ENCODE measurements at places on chromosomes 4 and X. TPM values are rescaled to one million over a fixed set of nuclear protein-coding genes. Genes with fewer than 3 reads are reported as not detected.

Gene TCEAL7
- total RNA-seq, result 23.7 TPM

Gene PRRG3
- 3.7 TPM for total RNA-seq

Gene ZMAT1
- 7.3 TPM for total RNA-seq

Gene SH3D19
- total RNA-seq, result 89.5 TPM

DNA sequence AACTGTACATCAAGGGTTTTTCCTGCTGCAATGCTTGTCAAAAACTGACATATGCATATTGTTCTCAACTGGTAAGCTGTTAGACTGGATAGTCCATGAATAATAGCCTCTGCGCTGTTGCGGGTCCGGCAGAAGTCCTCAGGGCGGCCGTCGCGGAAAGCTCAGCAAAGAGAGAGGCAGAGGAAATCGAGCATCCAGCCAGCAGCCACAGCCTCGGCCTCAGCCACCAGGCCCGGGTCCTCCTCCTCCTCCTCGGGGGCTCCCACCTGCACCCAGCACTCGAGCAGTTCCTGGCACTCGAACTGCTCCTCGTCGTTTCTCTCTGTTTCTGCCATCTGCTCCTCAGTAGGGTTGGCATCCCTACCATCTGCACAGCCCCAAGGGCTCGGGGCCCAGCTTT lies 53.7 kb downstream of the UPRT start:
- H3K36me3 ChIP-seq, result peaks cover 66% of the 10 kb centered on the region
- DNase-seq, result no peak
- no peak overlapping the region for H3K27ac ChIP-seq
- H3K4me3 ChIP-seq, result peak overlapping the region; percentile 78

DNA sequence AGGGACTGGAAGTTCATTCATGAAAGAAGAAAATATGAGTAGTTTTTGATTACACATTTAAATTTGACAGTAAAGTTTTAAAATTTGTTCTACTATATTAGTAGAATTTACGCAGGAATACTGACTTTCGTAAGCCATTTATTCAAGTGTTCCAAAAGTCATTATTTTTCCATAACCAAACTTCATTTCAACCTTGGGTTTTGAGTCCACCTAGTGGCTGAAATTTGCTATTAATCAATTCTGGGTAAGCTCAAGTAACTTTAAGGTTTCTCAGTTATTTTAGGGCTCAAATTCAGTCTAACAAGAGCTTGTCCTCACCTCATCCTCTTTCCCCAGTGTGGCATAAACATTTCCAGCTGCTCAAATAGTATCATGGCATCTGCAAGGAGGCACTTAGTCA lies 175.4 kb downstream of the SH3BGRL start:
- no peaks in the 10 kb centered on the region for H3K27me3 ChIP-seq
- no peaks in the 10 kb centered on the region for H3K36me3 ChIP-seq
- H3K4me3 ChIP-seq, result no peak overlapping the region
- peak; percentile 2 for DNase-seq

GRCh38 chr4:38092701-38093100 lies 132.5 kb downstream of the PTTG2 start:
- peaks cover 23% of the 10 kb centered on the region for H3K4me1 ChIP-seq
- H3K27ac ChIP-seq, result peak overlapping the region; percentile 75
- no peaks in the 10 kb centered on the region for H3K27me3 ChIP-seq
- DNase-seq, result no peak
- no peak overlapping the region for H3K4me3 ChIP-seq

- no peak overlapping the region for H3K4me3 ChIP-seq
- H3K4me1 ChIP-seq, result peaks cover 8% of the 10 kb centered on the region
- no peak overlapping the region for H3K27ac ChIP-seq
- no peaks in the 10 kb centered on the region for H3K36me3 ChIP-seq
- no peaks in the 10 kb centered on the region for H3K27me3 ChIP-seq
Measured at GRCh38 chr4:78767350-78767749, 8.8 kb upstream of the BMP2K start.

DNA sequence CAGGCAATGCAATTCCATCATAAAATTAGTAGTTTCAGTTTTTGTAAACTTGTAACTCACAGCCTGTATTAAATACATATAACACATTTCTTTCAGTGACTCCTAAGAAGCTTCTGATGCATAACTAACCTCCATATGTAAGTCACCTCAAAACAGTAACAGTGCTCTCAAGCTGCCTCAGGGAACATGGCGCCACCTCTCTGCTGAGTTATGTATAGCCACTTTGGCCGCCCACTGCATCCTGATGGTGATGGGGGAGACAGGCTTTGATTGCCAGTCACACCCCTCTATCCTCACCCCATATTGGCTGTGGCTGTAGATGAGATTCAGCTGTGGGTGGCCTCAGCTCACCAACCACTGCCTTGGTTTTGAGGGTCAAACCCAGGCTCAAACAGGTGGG lies 54.3 kb downstream of the LRBA start:
- H3K4me3 ChIP-seq, result no peak overlapping the region
- DNase-seq, result peak; percentile 15
- H3K36me3 ChIP-seq, result peaks cover 32% of the 10 kb centered on the region
- H3K27me3 ChIP-seq, result peaks cover 1% of the 10 kb centered on the region
- H3K4me1 ChIP-seq, result no peaks in the 10 kb centered on the region

- H3K4me1 ChIP-seq, result peaks cover 18% of the 10 kb centered on the region
- no peak overlapping the region for H3K27ac ChIP-seq
- H3K27me3 ChIP-seq, result no peaks in the 10 kb centered on the region
- no peaks in the 10 kb centered on the region for H3K36me3 ChIP-seq
- no peak for DNase-seq
Measured at GRCh38 chr4:78545275-78546246, 6.0 kb upstream of the ANXA3 start.

DNA sequence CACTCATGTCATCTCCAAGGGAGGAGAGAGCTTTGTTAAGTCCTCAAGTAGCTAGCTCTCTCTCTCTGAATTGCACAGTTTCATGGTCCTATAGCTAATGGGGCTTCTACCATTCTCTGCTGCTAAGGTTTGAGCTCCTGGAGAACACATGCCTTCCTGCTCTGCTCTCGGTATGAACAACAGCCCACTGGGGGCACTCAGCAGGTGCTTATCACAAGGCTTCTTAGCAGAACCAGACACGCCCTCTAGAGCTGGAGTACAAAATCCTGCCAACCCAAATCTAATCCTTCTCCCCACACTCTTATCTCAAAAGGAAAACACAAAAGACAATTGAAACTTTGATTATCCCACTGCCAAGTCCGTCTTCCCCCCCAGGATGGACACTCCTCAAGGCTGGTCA lies 176.5 kb downstream of the HS3ST1 start:
- H3K4me3 ChIP-seq, result no peak overlapping the region
- no peaks in the 10 kb centered on the region for H3K27me3 ChIP-seq
- H3K4me1 ChIP-seq, result no peaks in the 10 kb centered on the region
- DNase-seq, result no peak
- H3K27ac ChIP-seq, result no peak overlapping the region

- peaks cover 30% of the 10 kb centered on the region for H3K36me3 ChIP-seq
- DNase-seq, result no peak
- H3K4me3 ChIP-seq, result no peak overlapping the region
- H3K4me1 ChIP-seq, result peaks cover 11% of the 10 kb centered on the region
- H3K27me3 ChIP-seq, result peaks cover 26% of the 10 kb centered on the region
Measured at GRCh38 chr4:2930135-2930757, 33.0 kb downstream of the NOP14 start.

DNA sequence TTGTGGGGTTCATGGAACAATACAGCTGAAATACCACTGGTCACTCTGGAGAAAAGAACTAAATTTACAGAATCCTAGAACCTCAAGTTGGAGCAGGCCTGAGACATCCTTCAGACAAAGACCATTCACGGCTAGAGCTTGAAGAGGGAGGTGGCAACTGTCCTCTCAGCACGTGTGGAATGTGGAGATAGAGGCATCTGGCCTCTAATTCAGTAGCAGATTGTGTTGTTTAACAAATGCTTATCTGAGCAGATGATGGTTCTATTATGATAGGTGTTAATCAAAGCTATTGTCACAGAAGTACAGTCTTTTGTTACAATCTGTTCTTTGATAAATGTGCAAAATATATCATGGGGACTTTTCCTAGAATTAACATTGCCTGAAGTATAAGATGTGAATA lies 121.7 kb upstream of the KCNIP4 start:
- H3K27me3 ChIP-seq, result no peaks in the 10 kb centered on the region
- peaks cover 5% of the 10 kb centered on the region for H3K36me3 ChIP-seq
- no peaks in the 10 kb centered on the region for H3K4me1 ChIP-seq
- no peak overlapping the region for H3K4me3 ChIP-seq
- DNase-seq, result no peak

DNA sequence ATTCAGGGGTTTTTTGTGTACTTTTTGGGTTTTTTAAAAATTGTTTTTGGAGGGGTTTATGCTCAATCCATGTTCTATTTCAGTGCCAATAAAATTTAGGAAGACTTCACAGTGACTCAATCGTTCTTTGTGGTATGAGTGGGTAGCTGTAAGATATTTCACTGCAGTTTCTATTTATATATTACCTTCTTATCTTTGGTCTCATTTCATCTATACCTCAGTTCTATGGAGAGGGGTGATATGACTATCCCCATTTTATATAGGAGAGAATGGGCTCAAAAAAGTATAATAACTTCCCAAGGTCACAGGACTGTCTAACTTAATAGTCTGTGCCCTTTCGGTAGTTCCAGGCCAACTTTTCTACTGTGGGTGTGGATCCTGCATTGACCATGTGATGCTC lies 74.4 kb downstream of the MSN start:
- H3K4me3 ChIP-seq, result no peak overlapping the region
- peaks cover 47% of the 10 kb centered on the region for H3K36me3 ChIP-seq
- peaks cover 11% of the 10 kb centered on the region for H3K4me1 ChIP-seq

- DNase-seq, result no peak
- H3K4me3 ChIP-seq, result no peak overlapping the region
- no peaks in the 10 kb centered on the region for H3K36me3 ChIP-seq
- H3K27ac ChIP-seq, result no peak overlapping the region
Measured at GRCh38 chr4:133972586-133972985, 229.0 kb downstream of the PABPC4L start.

- H3K27me3 ChIP-seq, result no peaks in the 10 kb centered on the region
- peaks cover 14% of the 10 kb centered on the region for H3K4me1 ChIP-seq
- peak overlapping the region; percentile 36 for H3K27ac ChIP-seq
Measured at GRCh38 chrX:98607739-98608138, 1724.0 kb downstream of the RPA4 start.

DNA sequence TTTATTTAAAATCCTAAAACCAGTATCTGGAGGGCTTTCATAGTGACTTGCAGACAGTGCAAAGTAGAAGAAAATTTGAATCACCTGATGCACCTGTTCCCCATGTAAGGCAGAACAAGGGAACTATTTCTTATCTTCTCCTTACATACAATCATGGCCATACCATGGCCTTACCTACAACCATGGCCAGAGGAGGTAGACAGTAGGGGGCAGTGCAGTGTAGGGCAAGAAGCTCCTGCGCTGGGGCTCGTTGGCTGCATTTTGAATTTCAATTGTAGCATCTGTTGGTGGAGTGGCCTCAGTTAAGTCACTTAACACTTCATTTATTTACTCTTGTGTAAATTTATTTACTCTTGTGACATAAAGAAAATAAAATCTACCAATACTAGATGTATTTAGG lies 33.0 kb downstream of the GALNTL6 start:
- no peaks in the 10 kb centered on the region for H3K36me3 ChIP-seq
- H3K27me3 ChIP-seq, result no peaks in the 10 kb centered on the region
- peak; percentile 82 for DNase-seq
- no peaks in the 10 kb centered on the region for H3K4me1 ChIP-seq

DNA sequence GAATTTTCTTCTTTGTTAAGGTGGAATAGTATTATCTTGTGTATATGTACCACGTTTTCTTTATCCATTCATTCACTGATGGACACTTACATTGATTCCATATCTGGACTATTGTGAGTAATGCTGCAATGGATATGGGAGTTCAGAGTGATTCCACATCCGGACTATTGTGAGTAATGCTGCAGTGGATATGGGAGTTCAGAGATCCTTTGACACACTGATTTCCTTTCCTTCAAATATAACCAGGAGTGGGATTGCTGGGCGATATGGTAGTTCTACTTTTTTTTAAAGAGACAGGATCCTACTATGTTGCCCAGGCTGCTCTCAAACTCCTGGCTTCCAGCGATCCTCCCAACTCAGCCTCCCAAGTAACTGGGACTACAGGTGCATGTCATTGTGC lies 12.1 kb downstream of the TMEM156 start:
- H3K27me3 ChIP-seq, result peaks cover 3% of the 10 kb centered on the region
- H3K4me3 ChIP-seq, result no peak overlapping the region
- H3K27ac ChIP-seq, result no peak overlapping the region
- no peaks in the 10 kb centered on the region for H3K36me3 ChIP-seq

- H3K27ac ChIP-seq, result no peak overlapping the region
- peaks cover 2% of the 10 kb centered on the region for H3K27me3 ChIP-seq
- DNase-seq, result peak; percentile 6
Measured at GRCh38 chrX:102085706-102086105, 39.8 kb upstream of the TCEAL2 start.

DNA sequence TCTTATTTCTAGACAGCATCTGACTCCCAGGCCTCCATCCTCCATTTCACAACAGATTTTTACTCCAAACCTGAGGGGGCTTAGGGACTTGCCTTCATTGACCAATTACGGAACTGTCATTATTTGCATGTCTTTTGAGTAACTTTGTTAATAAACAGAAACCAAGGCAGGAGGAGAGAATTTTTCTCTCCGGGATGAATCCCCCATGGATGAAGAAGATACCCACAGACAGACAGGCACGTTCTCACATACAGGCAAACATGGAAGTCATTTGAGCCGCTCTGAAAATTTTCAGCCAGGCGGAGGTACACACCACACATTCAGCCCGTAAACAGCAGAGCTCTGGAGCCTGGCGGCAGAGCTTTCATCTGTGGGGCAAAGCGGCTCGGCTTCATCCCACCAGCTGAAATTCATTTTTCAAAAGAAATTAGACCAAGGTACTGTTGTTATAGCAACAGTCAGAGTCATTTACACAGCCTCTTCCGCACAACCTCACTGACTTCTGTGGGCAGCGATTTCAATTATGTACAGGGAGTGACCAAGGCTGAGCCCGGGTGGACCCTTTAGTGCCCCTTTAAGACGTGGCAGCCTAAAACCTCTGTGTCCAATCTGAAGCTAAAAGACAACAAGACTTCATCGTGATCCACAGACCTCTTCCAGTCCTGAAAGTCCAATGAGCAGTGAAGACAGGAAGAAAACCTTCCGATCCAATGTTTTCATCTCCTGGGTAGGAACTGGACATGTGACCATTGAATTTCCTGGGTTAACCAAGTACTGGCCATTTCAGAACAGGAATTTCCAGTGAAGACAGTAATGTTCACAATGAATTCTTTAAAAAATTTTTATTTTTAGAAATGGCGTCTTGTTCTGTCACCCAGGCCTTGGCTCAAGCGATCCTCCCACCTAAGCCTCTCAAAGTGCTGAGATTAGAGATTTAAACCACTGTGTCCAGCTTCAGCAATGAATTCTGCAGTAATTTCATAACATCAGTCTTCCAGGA lies 237.0 kb downstream of the MGST2 start:
- peaks cover 20% of the 10 kb centered on the region for H3K4me1 ChIP-seq
- no peak overlapping the region for H3K4me3 ChIP-seq
- DNase-seq, result no peak
- H3K27me3 ChIP-seq, result peaks cover 4% of the 10 kb centered on the region

Measured in endothelial cell (in vitro differentiated cells).